ENCODE measurements at places on chromosomes 6 and 20.

DNA sequence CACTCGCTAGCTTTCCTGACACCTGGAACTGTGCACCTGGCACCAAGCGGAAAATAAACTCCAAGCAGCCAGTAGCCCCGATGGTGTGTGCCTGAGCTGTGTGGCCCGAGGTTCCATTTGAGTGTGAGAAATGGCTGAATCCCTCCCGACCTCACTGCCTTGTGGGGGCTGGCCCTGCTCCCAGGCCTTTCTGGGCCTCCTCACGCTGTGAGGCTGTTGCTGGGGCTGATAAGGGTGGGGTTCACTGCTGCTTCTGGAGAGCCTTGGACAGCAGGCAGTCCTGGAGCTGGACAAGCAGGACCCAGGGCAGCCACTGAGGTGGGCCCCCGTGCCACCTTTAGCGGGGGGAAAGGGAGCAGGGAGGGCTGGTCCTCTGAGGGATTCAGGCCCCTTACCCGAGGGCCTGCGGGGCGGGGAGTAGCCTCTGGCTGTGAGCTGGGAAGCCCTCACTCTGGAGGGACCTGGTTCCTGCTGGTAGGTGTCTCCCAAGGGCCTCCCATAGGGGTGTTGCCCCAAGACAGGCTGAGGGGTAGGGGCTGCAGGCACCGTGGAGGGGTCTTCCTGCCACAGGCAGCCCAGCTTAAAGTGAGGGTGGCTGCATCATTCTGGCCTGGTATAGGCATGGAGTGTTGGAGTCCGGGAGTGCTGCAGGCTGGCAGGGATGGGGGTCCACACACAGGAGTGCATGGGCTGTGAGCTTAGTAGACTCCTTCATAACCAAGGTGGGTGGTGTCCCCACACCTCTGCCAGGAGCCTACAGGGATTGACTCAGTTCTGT lies 1.7 kb downstream of the PPDPF start:
- no peak for DNase-seq

DNA sequence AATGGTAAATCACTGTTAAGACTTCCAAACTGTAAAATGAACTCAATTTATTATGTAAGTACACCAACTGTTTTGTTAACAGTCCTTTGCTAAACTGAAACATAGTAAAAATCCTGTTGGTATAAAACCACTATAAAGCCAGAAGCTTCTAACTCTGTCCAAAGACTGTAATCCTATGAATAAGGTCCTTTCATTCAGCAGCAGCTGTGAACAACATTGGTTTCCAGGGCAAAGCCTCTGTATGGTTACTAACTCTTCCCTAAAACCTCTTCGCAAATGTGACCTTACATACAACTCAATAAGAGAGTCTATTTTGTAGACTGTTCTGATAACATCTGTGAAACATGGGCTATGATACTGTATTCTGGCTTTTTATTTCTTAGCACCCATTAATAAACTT lies 40.1 kb downstream of the NUP153 start:
- no peak for DNase-seq

DNA sequence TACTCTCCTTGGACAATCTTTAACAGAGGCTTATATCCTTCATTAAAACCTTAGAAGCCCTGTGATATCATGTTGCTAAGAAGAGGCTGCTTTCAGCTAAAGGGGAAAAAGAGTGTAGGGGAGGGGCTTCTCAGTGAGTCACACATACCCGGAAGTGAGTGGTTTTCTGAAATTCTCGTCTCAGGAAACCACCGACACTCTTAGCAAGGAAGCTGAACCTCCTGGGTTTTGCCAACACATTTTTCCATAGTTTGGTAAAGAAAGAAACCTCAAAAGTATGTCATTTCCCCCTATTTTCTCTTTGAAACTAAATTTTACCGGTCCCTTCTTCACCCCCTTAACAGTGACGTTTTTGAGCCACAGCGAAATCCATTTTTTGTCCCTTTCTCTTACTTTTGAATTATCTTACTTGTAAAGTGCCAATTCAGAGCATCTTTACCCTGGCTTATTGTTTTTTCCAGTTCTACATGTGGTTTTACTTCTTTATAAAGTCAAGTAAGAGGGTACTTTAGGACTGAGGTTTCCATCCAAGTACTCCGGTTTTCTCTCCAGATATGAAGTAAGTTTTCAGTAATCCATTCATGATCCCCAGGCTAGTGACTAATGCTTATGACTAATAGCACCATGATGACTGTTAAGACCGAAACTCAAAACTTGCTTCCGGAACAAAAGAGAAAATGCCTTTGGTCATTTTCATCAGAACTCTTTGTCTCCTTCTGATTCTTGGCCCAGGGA lies 219.3 kb downstream of the ARHGAP18 start:
- peak; percentile 79 for DNase-seq

DNA sequence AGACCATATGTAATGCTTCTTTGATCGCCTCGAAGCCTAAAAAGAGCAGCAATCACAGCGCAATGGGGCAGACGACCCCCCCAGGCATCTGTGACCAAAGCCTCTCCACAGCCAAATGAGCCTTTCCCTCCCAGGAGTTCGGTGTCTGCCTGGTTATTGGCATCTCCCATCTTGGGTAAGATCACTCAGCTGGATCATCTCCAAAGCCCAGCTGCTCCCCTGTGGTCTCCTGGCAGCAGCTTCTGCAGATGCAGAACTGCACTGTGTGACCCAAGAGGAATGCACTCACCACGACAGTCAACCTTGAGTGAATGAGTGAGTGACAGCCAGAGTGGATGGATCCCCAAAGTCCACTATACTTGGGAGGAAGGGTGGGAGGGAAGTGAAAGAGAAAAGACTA lies 44.8 kb upstream of the IYD start:
- DNase-seq = no peak

GRCh38 chr20:58700823-58701222 lies 8.2 kb downstream of the NPEPL1 start:
- DNase-seq = no peak

DNA sequence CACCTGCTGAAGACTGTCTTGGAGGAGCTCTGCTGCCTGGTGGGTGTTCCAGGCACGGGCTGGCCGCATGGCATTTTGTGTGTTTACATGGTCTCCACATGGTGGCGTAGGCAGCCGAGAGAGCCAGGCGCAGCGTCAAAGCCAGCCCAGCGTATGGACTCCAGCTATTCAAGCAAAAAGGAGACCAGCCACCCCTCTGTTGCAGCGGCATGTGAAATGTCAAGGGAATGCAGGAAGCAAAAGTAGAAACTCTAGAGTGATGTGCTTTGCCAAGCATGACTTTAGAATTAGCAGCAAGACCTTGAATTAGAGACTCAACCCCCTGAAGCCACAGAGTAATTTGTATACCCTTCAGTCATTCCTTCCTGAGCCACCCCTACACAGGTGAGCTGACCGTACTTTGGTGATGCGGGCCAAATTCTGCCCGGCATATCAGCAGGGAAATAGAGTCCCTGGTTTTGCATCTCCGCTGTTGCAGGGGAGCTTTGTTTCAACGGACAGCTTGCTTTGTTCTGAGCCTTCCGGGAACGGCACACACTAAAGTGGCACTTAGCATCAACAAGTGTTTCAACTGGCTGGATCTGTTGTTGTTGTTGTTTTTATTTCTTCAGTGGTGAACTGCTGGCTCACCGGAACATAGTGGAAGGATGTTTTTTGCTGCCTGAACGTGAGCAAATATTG lies 48.5 kb downstream of the FNDC1 start:
- no peak for DNase-seq

- DNase-seq = no peak
Measured at GRCh38 chr6:78117966-78118365, 465.1 kb downstream of the MEI4 start.

- no peak for DNase-seq
Measured at GRCh38 chr6:17280552-17281090, 540 bp upstream of the RBM24 start.

GRCh38 chr20:45857882-45858216 lies 435 bp downstream of the ZSWIM3 start:
- peak; percentile 51 for DNase-seq

DNA sequence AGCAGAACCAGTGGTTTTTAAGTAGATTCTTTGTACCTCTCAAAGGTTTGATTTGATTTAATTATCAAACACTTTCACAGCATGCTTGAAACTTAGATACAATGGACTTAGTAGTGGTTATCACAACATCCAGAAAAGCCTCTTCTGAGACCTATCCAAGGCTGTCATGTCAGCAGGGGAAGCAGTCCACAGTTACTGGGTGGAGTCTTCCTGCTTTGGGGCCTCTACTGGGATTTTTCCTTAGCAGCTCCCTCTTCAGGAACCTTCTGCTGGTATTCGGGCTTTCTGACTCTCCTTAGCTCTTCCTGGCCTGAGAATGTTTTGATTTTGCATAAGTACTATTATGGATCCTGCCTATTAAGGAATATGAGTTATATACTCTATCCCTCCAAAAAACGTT lies 36.0 kb downstream of the ARFGEF2 start:
- DNase-seq = no peak

DNA sequence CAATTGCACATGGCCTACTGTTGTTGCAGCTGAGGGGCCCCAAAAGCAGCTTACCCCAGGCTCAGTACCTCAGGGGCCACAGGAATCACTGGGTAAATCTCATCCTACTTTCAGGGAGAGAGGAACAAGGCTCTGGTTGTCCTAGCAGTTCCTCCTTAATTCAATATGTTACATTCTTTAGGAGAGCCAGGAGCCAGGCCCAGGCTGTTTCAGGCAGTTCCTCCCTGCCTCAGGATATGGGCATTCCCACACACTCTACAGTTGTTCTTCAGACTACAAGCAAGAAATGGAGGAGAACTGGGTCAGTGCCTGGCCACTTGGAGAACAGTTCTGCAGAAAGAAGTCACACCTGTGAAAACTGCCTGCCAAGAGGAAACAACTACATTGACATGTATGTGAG lies 9.6 kb upstream of the BTN3A2 start:
- no peak for DNase-seq

- no peak for DNase-seq
Measured at GRCh38 chr6:147648916-147649315, 140.4 kb downstream of the SAMD5 start.

- no peak for DNase-seq
Measured at GRCh38 chr6:44567406-44567805, 179.9 kb downstream of the CDC5L start.

GRCh38 chr6:132919045-132919860 lies 104.9 kb downstream of the RPS12 start:
- no peak for DNase-seq

DNA sequence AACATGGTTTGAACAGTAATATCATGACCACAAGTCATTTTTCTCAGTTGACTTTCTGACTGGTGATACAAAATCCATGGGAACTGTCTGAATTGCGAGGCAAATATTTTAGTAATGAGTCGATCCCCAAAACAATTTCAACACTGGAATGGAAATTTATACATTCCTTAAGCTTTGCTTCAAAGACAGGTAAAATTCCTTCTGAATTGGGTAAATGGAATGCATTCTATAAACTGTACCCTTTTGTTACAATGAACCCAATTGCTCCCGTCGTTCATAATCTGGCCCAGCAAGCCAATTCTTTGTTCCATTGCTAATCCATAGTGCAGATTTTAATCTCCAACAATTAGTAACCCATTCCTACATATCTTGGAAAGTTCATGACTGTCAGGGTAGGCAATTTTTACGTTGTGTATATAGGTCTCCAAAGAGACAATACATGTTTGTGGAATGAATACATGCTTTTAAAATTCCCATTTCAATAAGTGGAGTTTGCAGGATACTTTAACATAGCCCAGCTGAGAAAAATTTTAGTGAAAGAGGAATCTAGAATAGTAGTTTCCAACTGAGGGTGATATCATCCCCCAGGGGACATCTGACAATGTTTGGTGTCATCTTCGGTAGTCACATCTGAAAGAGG lies 32.7 kb downstream of the CYP24A1 start:
- no peak for DNase-seq

DNA sequence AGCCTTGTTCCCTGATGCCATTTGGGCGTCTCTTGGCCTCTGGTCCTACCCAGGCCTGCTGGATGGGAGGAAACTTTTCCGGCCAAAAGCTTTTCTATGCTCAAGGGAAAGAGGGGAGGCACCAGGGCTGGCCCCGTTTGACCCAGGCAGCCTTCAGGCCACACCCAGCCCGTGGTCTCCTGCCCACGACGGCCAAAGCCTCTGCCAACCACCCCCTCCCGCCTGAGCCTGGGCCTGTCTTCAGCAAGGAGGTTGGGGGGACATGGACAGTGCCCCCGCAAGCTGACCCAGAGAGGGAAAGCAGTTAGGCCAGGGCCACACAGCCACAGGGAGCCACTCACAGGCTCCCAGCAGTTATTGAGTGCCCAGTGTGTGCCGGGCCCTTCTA lies 49.5 kb downstream of the SRC start:
- DNase-seq = no peak

- DNase-seq = no peak
Measured at GRCh38 chr20:24908642-24909041, 40.4 kb upstream of the CST7 start.

GRCh38 chr6:150416128-150416527 lies 47.3 kb downstream of the IYD start:
- no peak for DNase-seq

DNA sequence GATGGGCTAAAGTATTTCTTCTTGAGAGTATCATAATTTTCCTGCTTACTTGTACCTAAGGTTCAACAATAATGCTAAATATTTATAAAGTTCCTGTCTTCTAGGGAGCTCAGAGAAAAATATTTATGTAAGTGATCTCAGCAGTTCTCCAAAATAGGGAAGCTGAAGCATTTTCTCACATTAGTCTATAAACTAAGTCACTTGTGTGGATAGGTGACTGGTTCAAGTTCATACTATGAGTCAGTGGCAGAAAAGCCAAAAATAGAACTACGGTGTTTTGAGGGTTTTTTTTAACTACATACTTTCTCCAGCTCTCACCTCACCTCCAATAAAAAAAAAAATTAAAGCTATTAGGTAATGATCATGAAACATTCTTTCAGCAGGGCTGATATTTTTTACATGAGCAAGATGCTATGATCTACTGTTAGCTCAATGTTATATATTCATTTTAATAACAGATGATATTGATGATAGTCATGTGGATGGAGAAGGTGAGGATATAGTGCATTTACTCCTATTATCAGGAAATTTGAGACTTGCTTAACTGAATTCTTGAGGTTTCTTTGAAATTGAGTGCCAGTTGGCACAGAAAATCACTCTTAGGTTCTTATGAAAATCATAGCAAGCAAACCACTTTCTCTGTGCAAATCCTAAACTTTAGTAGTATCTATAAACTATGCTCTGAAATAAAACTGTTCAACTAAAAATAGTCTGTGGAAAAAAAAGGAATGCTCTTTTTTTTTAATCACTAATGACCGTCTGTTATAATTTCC lies 4.1 kb upstream of the MOXD1 start:
- DNase-seq = no peak

DNA sequence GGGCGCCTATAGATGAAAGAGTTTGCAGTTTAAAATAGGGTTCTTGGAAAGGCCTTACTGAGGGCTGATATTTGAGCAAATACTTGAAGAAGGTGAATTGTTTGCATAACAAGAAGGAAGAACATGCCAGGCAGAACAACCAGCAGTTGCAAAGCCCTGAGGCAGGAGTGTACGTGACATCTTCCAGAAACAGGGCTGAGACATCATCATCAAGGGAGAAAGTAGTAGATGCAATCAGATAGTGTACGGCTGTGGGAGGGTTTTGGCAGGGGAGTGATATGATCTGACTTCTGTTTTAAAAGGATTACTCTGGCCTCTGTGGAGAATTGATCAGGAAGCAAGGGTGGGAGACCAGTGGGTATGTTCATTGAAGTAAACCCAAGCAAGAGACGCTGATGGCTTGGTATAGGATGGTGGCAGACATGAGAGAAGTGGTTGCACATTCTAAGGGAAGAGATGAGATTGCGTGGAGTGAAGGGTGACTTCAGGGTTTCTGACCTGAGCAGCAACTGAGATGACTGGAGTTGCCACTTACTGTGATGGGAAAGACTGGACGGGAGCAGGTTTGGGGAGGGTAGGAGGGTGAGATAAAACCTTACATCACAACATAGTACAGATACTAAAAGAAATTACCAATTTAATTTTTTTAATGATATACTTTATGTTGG lies 28.8 kb downstream of the RIOK1 start:
- no peak for DNase-seq

GRCh38 chr20:48007351-48007750 lies 222.1 kb upstream of the SULF2 start:
- no peak for DNase-seq
